Pons (tissue), 1 donor: ENCODE measurements at places on chromosomes 6 and 20.

- DNase-seq = no peak
Observed at GRCh38 chr20:11438412-11438811, 479.3 kb upstream of the BTBD3 start.

GRCh38 chr20:37388831-37389230 lies 42.9 kb downstream of the SRC start:
- no peak for DNase-seq

DNA sequence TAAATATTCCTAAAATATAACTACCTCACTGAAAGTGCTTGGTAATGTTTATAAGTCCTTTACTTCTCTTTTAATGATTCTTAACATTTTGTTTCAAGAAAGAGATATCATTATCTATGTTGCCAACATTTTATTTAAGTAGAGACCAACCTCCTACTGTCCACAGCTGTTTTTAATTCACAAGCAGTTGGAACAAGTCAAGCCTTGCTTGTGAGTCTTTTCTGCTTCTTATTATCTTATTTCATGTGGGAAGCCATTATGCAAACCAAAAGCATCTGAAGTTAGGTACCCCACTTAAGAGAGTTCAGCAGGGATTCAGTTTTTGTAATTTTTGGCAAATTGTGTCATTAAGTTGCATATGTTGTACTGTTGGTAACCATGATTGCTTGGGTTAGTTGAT lies 1714.5 kb downstream of the GRIK2 start:
- DNase-seq = no peak

DNA sequence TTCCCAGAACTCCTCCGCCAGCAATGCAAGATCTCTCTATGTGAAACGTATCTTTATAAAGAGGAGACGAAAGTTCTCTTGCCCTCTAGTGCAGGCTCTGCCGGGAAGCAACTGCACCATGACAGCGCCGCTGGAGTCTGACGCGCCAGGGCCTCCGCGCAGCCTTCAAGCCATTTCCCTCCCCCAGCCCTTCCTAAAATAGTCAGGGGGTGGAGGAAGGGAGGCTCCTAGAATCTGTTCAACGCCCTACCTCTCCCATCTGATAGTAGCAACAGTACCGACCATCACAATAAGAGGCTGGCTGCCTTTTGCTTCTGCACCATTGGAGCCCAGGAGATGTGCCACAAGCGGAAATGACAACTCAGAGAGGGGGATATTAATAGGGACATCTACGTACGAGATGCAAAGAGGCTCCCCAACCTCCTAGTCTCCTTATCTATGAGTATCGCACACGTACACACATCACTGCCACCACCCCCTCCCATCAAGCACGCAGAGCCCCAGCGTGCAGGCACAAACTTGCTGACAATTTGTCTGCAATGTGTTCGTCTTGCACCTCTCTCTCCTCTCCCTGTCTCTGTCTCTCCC lies 1.0 kb downstream of the SYNE1 start:
- peak; percentile 34 for DNase-seq

GRCh38 chr20:46031014-46031569 lies 2.1 kb downstream of the SLC12A5 start:
- DNase-seq = no peak

GRCh38 chr6:32920715-32921114 lies 20.1 kb downstream of the HLA-DMB start:
- DNase-seq = no peak

GRCh38 chr20:44959638-44960102 lies 527 bp downstream of the TOMM34 start:
- DNase-seq = peak; percentile 51

DNA sequence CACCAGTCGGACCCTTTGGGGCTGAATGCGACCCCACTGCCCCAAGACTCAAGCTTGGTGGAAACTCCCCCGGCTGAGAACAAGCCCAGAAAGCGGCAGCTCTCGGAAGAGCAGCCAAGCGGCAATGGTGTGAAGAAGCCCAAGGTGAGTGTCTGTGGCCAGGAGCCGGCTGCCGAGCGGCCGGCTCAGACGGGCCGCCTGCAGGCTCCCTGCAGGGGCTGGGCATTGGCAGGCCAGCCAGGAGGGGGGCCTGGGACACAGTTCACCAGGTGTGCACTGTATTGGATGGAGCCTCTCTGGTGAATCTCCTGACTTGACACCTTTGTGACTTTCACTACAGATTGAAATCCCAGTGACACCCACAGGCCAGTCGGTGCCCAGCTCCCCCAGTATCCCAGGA lies 6.0 kb downstream of the PCIF1 start:
- no peak for DNase-seq

- DNase-seq = no peak
Observed at GRCh38 chr6:125273965-125274364, 27.8 kb downstream of the HDDC2 start.

DNA sequence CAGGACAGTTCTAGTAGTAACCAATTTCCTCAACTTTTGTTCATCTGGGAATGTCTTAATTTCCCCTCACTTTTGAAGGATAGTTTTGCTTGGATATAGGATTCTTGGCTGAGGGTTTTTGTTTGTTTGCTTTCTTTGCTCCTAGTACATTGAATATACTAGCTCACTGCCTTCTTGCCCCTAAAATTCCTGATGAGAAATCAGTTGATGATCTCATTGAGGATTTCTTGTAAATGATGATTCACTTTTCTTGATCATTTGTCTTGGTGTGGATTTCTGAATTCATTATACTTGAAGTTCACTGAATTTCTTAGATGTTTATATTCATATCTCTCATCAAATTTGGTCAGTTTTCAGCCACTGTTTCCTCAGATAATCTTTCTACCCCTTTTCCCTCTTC lies 49.1 kb upstream of the PRDM1 start:
- no peak for DNase-seq

DNA sequence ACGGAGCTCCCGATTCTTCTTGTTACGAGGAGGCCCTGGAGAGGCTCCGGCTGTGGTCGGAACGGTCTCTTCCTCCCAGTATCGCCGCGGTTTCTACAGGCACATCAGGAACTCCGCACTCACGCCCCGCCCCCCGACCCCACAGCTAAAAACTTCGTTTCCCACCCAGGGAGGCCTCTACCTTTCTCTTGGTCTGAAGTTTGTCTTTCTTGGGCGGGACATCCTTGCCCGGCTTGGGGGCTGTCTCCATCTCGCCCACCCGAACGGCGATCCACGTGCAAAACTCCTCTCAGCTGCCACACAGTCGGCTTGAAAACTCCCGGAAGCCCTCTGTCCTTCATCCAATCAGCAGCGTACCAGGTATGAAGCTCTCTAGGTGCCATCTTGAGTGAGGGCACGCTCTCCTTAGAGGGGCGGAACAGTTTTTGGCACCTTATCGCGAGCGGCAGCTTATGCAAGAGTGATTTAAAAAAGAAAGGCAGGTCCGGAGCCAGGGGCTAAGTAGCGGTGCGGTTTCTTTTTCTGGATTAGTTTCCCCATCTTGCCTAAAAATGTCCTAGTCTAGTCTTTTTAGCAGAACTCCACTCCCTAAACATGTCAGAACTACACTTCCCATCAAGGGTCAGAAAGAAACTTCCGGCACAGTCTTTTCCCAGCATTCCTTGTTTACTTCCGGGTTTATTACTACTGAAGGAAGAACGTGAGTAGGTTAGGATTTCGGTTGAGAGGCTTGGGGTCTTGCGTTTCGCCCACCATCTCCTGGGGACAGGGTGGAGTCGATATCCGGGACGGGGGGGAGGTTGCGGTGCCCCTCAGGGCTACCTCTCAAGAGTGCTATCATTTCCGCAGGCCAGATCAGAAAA lies at the start of the genes PFDN6 and WDR46:
Gene PFDN6 (plus strand): TSS at position 681 of the 863 bp plus-strand sequence. CDS start 256 bp downstream, outside the sequence.
Gene WDR46 (minus strand): TSS at position 319 of the 863 bp plus-strand sequence. CDS start 69 bp downstream, at position 250.
- DNase-seq = peak; percentile 99

- DNase-seq = peak; percentile 40
Observed at GRCh38 chr20:36573798-36574365, 485 bp downstream of the TGIF2 start.

- DNase-seq = no peak
Observed at GRCh38 chr20:50919567-50919966, 11.7 kb downstream of the ADNP start.

GRCh38 chr20:4065391-4065844 lies 50.1 kb upstream of the RNF24 start:
- no peak for DNase-seq

DNA sequence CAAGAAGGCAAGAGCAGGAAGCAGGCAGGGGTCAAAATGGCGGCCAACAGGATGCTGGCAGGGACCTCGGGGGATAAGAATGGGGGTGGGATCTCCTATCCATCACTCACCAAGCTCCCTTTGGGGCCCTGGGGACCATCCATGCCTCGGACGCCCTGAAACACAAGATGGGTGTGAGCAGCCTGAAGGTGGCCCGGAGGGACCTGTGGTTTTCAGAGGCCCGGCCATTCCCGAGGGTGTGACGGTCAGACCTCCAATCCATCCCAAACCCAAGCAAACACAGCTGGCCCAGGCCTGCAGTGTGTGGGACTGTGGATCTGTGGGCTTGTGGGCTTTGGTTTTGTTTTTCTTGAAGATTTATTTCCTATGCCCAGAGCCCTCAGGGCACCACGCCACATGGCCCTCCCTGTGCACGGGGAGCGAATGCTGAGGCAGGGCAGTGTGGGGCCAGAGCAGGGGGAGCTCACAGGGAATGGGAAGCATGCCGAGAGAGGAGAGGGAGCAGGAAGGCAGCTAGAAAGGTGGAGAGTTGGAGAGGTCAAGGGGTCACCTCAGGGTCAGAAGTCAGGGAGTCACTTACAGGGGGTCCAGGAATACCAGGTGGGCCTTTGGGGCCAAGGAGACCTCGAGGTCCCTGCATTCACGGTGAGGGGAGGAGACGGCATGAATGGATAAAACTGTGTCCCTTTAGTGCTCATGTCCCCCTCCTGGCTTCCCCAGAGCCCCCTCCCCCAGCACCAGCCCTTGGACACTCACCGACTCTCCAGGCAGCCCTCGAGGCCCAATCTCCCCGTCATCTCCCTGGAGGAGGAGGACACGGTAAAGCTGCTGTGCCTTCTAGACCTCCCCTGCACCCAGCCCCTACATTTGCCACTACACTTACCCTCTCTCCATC lies 14.5 kb downstream of the COL11A2 start:
- DNase-seq = no peak

DNA sequence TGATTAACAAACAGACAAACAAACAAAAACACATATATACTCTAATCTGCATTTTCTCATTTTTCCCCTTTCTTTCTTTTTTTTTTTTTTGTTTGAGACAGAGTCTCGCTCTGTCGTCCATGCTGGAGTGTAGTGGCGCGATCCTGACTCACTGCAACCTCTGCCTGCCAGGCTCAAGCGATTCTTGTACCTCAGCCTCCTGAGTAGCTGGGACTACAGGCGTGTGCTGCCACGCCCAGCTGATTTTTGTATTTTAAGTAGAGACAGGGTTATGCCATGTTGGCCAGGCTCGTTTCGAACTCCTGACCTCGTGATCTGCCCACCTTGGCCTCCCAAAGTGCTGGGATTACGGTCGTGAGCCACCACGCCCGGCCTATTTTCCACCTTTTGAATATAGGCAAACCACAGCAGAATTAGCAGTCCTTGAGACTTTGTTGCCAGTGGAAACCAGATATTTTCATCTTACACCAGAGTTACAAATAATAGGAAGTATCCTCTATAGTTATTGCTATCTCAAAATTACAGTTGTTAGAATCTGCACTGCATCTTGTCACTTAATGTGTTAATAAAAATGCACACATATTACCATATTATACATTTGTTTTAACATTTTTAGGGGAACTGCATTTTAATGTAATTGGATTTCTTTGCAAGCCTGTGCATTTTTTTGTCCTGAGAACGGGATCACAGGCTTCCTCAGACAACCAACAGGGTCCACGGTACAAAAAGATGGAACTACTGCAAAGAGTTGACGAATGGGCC lies 208.2 kb upstream of the ZNF217 start:
- DNase-seq = no peak

DNA sequence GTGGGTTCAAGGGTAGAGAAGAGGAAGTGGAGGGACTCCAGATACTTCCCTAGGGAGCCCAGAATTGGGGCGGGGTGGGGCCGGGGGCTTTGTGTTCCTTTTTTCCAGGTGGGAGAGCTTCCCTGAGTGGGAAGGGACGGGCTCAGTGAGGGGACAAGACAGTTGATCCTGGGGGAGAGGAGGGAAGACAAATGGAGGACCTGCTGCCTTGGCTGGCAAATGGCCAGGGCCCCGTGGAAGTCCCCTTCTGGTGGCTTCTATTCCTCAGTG lies 2.6 kb downstream of the CTSZ start:
- DNase-seq = no peak

DNA sequence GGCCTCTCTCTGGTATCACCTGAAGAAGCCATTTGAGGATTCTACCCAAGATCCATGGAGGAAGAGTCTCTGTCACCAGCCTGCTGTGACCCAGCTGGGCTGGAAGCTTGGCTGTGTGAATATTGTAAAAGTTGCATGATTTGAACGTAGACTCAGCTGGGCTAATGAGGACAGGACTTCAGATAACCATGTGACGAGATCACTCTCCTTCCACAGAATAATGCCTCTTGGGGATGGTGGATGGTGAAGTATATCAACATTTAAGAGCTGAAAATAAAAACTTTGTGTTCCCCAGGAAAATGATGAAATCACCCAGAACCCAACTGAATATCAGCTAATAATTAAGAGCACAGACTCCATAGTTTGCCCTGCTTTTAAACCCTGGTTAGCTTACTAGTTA lies 427.9 kb downstream of the CD83 start:
- no peak for DNase-seq

GRCh38 chr6:27053738-27054137 lies 193.8 kb upstream of the PRSS16 start:
- DNase-seq = no peak

DNA sequence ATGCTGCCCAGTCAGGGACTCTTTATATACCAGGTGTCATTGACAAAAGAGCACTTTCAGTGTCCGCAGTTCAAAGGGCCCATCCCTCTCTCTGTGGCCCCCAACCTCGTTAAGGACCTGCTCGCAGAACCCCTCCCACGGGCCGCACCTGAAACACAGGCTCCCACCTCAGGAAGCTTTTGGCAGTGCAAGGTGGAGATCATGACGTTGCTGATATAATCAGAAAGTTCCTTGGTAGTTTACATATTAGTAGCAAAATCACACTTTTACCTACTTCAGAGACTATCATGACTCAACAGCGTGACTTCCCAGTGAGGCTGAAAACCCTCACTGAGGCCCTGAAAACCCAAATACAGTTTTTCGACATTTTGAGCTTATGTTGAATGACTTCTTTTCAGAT lies 4.1 kb downstream of the TTLL2 start:
- DNase-seq = no peak

DNA sequence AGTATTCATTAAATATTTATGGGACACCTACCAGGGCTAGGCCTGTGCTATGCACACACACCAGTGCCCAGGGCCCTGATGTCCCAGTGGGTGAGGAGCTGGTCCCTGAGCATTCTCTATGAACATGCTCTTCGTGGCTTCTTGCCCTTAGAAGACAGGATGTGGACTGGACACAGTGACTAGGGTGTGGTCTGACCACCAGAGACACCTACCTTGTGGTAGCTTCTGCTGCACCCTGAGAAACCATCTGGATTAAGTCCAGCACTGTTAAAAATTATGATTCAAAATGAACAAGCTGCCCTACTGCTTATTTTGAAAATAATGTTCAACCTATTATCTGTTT lies 112.9 kb upstream of the RPS6KA2 start:
- DNase-seq = no peak
